ENCODE measurements at places on chromosomes 13 and 19. TPM values are rescaled to one million over a fixed set of nuclear protein-coding genes. Genes with fewer than 3 reads are reported as not detected.

PARP4 gene
- 31.6 TPM for total RNA-seq

RPS28 gene
- total RNA-seq, result 116 TPM

FEM1A gene
- total RNA-seq, result 11.0 TPM

ARHGEF1 gene
- total RNA-seq, result 46.2 TPM

DNA sequence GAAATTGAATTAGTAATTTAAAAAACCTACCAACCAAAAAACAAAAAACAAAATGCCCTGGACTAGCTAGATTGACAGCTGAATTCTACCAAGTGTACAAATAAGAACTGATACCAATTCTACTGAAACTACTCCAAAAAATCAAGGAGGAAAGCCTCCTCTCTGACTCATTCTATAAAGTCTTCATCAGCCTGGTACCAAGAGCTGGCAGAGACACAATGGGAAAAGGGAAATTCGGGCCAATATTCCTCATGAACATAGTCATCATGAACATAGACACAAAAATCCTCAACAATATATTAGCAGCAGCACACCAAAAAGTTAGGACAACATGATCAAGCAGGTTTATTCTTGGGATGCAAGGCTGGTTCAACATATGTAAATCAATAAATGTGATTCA, 2667.7 kb upstream of the PCDH20 start:
- no peaks in the 10 kb centered on the region for H3K4me1 ChIP-seq
- H3K27ac ChIP-seq, result no peak overlapping the region
- no peak for DNase-seq
- no peak overlapping the region for H3K4me3 ChIP-seq
- no peaks in the 10 kb centered on the region for H3K27me3 ChIP-seq
- no peaks in the 10 kb centered on the region for H3K36me3 ChIP-seq

DNA sequence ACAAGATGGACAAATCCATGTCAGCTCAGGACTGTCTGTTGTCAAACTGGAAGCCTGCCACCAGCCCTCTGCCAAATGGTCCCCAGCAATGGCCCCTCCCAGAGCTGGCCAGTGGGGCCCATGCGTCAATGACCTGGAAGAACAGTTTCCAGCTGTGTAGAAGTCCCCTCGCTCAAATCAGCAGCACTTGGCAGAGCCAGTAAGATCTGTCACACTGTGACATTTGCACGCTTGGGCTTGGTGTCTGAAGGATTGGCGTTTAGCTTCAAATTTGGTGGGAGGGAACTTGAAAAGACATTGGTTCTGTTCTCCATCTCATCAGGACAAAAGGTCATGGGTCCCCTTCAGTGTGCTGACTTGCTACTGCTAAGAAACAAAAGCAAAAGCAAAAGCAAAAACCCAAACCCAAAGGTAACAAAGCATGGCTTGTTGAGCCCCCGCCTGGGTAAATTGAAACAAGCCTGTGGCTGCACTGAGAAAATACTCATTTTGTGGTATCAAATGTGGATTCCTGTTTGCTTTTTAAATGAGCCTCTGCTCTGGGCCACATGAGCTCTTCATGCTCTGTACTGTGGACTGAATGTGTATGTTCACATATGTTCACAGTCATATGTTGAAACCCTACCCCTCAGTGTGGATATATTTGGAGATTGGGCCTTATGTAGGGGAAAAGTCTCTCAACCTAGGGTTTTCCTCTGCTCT, 253.6 kb upstream of the MAB21L1 start:
- no peak overlapping the region for H3K4me3 ChIP-seq
- H3K4me1 ChIP-seq, result peaks cover under 1% of the 10 kb centered on the region
- no peaks in the 10 kb centered on the region for H3K27me3 ChIP-seq
- no peak overlapping the region for H3K27ac ChIP-seq
- no peaks in the 10 kb centered on the region for H3K36me3 ChIP-seq
- DNase-seq, result no peak

- no peak for DNase-seq
- H3K27ac ChIP-seq, result no peak overlapping the region
- no peak overlapping the region for H3K4me3 ChIP-seq
- no peaks in the 10 kb centered on the region for H3K27me3 ChIP-seq
Observed at GRCh38 chr19:15421721-15422260, 3.0 kb upstream of the AKAP8L start.

- DNase-seq, result no peak
- no peaks in the 10 kb centered on the region for H3K36me3 ChIP-seq
- peaks cover 6% of the 10 kb centered on the region for H3K27me3 ChIP-seq
- H3K27ac ChIP-seq, result no peak overlapping the region
Observed at GRCh38 chr19:48739404-48740163, 826 bp downstream of the RASIP1 start.

DNA sequence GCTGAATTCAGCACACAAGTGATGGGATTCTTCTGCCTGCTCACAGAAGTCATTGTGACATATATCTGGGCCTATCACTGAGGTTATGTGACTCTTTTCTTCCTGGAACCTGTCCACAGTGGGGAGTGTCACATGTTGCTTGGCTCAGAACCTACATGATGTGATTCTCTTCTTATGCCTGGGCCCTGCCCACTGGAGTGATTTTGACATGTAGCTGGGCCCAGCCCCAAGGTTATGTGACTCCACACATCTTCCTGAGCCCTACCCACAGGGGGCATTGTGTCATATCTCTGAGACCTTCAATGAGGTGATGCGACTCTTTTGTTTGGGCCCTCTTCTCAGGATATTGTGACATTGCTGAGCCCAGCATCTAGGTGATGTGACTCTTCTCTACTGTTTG, 17.4 kb upstream of the ZNF429 start:
- H3K4me3 ChIP-seq, result no peak overlapping the region
- H3K4me1 ChIP-seq, result no peaks in the 10 kb centered on the region
- H3K36me3 ChIP-seq, result no peaks in the 10 kb centered on the region
- no peaks in the 10 kb centered on the region for H3K27me3 ChIP-seq
- no peak overlapping the region for H3K27ac ChIP-seq

DNA sequence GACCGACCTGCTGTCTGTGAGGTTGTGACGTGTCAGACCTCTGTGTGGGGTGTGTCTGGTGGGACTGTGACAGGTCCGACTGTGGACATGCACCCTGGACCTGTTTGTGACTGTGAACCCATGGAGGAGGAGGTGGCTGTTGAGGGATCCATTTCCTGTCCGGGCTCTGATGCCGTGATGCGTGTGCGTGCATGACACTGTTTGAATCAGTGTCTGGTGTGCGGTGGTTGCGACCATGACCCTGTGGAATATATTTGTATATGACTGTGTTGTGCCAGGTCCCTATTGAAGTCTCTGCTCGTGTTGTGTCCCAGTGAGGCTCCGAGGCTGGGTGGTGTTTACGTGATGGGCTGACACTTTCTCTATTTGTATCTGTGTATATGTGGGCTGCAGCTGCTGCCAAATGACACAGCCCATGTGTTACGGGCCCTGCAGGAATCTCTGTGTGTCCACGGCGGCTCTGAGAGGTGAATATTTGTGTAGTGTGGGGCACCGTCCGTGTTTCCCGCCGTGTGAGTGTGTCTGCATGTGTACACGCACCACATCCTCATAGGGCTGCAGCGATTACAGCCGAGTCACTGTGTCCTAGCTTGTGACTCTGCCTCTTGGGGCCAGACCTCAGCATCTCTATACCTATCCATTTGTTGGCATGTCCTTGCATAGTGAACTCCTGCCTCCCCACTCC, 18.3 kb downstream of the CCDC97 start:
- H3K27me3 ChIP-seq, result no peaks in the 10 kb centered on the region
- H3K36me3 ChIP-seq, result peaks cover 7% of the 10 kb centered on the region
- no peak for DNase-seq
- H3K4me1 ChIP-seq, result peaks cover 36% of the 10 kb centered on the region
- no peak overlapping the region for H3K4me3 ChIP-seq
- peak overlapping the region; percentile 12 for H3K27ac ChIP-seq

GRCh38 chr13:112510002-112510780, 77.8 kb downstream of the TUBGCP3 start:
- no peak overlapping the region for H3K4me3 ChIP-seq
- no peaks in the 10 kb centered on the region for H3K4me1 ChIP-seq
- DNase-seq, result peak; percentile 80

Measured in GM23248 (cell line).